ENCODE measurements at places on chromosomes 12 and 14.

GRCh38 chr14:58540749-58541632, 96.8 kb upstream of the DACT1 start:
- no peaks in the 10 kb centered on the region for H3K27me3 ChIP-seq
- H3K4me3 ChIP-seq: no peak overlapping the region

GRCh38 chr12:78470354-78471195, 394.0 kb upstream of the SYT1 start:
- H3K4me3 ChIP-seq: no peak overlapping the region
- no peak overlapping the region for H3K27ac ChIP-seq
- no peaks in the 10 kb centered on the region for H3K27me3 ChIP-seq
- H3K36me3 ChIP-seq: no peaks in the 10 kb centered on the region
- DNase-seq: no peak
- no peaks in the 10 kb centered on the region for H3K4me1 ChIP-seq

- no peaks in the 10 kb centered on the region for H3K27me3 ChIP-seq
- no peaks in the 10 kb centered on the region for H3K36me3 ChIP-seq
- H3K4me3 ChIP-seq: no peak overlapping the region
- H3K27ac ChIP-seq: peak overlapping the region; percentile 88
- DNase-seq: no peak
Observed at GRCh38 chr14:93035585-93035916, 80.2 kb downstream of the ITPK1 start.

- DNase-seq: no peak
- no peaks in the 10 kb centered on the region for H3K36me3 ChIP-seq
- no peak overlapping the region for H3K27ac ChIP-seq
- H3K4me3 ChIP-seq: no peak overlapping the region
- no peaks in the 10 kb centered on the region for H3K4me1 ChIP-seq
- no peaks in the 10 kb centered on the region for H3K27me3 ChIP-seq
Observed at GRCh38 chr12:11618046-11618445, 31.4 kb upstream of the ETV6 start.

DNA sequence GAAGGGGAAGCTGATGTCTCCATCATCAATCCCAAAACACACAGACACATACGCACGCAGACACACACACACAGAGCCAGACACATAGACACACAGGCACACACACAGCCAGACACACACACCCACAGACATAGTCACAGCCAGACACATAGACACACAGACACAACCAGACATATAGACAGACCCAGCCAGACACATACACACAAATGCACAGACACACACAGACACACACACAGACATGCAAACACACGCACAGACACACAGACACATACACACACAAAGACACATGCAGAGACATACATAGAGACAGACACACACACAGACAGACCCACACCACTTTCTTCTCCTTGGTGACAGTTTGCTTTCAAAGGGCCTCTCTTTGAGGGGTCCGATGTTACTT, 6.3 kb downstream of the CCDC197 start:
- no peak for DNase-seq
- no peak overlapping the region for H3K27ac ChIP-seq
- no peaks in the 10 kb centered on the region for H3K36me3 ChIP-seq
- H3K4me3 ChIP-seq: no peak overlapping the region

DNA sequence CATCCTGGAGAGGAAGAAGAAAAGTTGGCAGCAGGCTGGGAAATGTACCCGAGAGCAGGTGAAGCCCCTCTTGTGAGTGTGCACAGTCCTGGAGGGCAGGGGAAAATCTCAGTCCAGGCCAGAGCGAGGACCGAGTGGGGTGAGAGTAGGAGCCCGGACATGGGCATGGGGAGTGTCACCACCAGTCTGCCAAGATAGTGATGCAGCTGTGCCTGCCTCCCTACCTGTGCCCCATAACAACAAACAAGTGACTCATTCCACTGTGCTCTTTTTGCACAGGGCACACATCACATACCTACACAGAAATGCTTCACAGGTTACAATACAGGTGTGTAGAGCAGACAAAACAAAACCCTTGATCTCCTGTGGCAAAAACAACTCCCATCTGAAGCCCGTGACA, 205.9 kb upstream of the PELI2 start:
- no peaks in the 10 kb centered on the region for H3K36me3 ChIP-seq
- H3K4me3 ChIP-seq: no peak overlapping the region
- no peak overlapping the region for H3K27ac ChIP-seq
- H3K27me3 ChIP-seq: no peaks in the 10 kb centered on the region
- no peaks in the 10 kb centered on the region for H3K4me1 ChIP-seq

- H3K4me3 ChIP-seq: no peak overlapping the region
- H3K27ac ChIP-seq: no peak overlapping the region
- H3K27me3 ChIP-seq: peaks cover 1% of the 10 kb centered on the region
- no peaks in the 10 kb centered on the region for H3K4me1 ChIP-seq
- H3K36me3 ChIP-seq: no peaks in the 10 kb centered on the region
Observed at GRCh38 chr12:13591488-13591887, 389.9 kb downstream of the GRIN2B start.
